ENCODE measurements at places on chromosomes 2 and 18.
A peak's percentile ranks its signal among the peaks of the same experiment; 100 is the strongest.

DNA sequence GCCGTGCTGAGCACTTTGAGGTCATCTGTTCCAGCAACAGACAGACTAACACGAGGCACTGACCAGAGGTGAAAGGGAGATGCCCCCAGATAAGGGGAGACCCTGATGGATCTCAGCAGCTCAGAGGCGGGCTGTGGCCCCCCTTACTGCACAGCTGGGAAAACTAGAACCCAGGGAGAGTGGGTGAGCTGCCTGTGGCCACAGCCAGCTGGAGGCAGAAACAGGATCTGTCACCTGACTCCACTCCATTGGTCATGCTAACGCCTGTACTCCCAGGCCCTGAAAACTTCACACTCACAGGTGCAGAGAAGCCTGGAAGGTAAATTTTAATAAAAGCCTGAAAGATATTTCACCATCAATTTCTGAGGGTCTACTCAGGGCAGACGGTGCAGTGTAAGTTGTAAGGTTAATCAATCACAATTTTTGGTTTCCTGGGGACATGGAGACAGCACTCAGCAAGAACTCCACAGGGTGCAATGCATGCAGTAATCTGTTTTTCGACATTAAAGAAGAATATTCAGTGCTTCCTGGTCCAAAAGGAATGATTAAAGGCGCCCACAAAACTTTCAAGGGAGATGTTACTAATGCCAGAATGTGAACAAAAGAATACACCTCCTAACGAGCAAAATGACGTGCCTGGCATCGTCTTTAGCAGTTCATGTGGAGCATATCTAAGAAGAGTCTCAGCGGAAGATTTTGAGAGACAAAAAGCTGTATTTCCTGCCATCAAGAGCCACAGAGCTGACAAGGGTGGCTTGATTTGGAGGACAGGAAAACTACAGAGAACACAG lies 173.4 kb downstream of the EIPR1 start:
- DNase-seq, result no peak

DNA sequence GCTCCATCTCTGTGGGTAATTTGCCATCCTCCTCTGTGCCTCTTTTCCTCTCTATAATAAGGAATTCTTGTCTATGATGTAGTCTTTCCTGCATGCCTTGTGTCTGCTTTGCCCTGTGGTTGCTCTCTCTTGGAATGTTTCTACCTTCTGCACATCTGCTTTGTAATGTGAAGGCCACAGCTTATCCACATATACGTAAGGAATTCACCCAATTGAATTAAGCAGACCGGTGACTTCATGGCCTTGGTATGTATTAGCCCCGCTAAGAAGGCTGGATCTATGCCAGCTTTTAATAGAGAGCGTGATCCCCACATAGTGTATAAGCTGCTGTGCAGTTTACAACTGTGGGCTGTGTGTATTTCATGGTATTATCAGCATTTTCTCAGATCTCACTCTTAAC lies 274.7 kb downstream of the RNF144A start:
- peak; percentile 93 for DNase-seq

GRCh38 chr2:106053116-106053515 lies 141.0 kb downstream of the UXS1 start:
- peak; percentile 41 for DNase-seq

DNA sequence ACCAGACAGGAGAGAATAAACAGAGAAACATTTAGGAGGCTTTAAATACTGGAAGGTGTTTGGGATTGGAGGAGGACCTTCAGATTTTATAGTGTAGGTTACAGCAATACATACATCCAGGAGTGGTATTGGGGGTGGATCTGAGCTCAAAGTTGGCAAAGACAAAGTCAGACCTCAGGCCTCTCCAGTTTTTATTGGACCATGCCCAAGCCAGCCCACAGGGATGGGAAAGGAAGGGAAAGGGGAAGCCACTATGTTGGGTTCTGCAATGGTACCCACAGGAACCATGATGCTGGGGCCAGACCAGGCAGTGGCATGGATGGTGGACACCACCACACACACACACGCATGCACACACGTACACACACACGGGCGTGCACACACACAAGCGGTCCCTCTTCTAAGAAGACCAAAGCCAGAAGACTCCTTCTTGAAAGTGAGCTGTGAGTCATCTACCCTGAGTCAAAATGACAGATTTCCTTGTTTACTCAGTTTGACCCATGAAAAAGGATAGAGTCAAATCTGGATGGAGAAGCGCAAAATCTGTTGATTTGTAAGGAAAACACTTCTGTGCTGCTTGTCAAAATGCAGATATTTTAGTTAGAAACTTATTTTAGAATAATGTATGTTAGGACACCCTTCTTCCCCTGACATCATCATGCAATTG lies 87.9 kb downstream of the TRABD2A start:
- no peak for DNase-seq

DNA sequence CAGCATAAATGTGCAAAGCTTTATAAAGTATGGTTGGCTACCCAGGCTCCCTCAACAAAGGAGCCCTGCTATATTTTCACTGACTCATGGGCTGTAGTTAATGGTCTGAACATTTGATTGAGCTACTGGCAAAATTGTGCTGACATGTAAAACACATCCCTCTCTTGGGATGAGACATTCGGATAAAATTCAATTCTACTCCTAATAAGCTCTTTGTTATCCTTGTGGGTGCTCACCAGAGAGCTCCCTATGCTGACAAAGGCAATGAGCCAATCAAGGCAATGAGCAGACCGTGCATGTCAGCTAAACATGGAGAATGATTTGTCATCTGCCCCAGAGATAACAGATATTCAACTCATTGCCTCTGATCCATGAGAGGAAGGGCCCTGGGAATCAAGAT lies 27.7 kb downstream of the SERPINB8 start:
- DNase-seq, result no peak

DNA sequence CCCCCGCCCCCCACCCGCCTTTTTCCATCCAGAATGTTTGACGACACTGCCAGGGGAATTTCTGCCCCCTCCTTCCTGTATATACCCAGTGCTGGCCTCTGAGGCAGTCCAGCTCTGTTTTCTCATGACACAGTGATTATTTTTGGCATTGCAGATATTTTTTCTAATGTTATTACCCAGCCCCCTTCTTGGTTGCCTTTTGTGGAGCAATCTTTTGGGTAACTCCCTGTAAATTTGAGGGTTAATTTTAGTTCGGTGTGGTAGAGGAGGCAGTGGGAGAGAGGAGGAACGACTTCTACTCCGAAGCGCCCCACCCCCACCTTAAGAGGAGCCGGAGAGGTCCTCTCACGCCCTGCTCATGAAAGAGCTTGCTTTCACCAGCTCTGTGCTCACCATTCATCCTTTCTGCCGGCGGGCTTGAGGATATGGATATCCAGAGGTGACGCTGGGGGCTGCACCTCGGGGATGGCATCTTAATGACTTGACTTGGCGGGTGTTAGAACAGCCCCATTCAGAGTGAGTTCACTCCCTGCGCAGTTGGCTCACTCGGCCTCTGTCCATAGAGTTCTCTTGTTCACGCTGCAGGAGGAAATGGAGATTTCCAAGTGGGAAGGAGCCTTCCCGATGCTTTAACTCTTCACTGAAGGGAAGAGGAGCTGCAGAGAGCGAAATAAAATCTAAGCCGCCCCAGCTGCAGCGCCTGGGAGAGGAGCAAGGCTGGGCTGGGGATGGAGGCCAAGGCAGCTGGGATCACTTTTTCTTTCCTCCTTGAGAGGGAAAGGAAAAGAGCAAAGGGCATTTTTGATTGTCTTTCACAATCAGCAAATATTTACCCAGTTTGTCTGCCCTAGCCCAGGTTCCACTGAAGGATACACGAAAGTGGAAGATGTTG lies 38.4 kb downstream of the EPAS1 start:
- DNase-seq, result peak; percentile 71

DNA sequence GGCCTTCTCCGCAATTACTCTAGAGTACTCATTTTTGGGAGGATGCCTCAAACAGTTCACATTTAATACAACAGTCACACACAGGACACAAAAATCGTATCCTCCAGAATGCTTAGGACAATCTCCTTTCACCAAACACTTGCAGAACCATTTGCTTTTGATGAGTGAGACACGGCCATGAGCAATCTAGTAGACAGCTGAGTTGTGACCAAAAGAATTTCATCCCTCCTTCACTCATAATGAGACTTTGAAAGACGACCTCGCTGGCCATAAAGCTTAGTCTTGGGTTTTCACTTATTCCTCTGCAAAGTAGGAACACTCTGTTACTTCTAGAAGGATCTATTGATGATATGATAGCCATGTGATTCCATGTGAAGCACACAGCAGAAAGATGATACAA lies 87.5 kb upstream of the SLC35G4 start:
- DNase-seq, result no peak

- DNase-seq, result no peak
Measured at GRCh38 chr2:238438856-238439849, 12.4 kb downstream of the ASB1 start.

GRCh38 chr2:12262681-12263436 lies 453.9 kb upstream of the TRIB2 start:
- no peak for DNase-seq

DNA sequence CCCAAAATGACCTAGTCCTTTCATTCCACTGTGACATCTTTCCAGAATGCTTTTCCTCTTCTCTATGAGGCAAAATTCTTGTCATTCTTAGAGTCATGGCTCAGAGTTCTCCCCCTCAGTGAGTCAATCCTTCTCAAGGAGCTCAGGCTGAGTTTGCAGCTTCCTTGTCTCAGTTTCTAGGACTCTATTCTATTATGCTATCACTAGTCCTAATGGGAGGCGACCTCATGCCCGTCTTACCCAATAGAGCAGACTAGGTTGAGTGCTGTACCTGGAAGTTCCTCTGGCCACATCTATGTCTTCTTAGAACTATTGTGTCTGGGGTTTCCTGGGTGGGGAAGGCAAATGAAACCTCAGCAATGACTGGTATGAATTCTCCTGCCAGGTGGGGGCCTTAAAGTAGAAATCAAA lies 51.5 kb downstream of the HAUS1 start:
- DNase-seq, result peak; percentile 76

- no peak for DNase-seq
Measured at GRCh38 chr2:56291711-56292110, 107.9 kb downstream of the CCDC85A start.

DNA sequence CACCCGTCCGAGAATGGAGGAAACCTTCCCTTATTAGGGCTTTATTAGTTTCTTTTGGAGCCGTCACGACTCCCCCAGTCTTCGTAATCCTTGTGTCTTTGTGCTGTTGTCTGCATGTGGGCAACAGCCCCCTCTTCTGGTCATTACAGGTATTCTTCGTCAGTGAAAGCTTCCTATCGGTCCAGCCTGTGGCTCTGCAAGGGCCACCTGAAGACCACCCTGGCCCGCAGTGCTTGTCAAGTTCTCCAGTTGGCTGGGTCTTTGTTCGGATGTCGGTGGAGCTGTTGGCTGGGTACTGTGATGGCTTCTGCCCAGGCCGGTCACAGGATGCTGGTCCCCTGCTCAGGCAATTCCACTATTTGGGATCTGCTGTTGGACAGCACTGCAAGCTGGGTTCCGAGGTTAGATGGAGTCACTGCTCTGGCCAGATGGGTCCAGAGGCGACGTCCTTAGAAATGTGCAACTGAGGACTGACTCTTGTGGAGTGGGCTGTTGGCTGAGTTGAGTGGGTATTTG lies 19.2 kb downstream of the E2F6 start:
- DNase-seq, result no peak

DNA sequence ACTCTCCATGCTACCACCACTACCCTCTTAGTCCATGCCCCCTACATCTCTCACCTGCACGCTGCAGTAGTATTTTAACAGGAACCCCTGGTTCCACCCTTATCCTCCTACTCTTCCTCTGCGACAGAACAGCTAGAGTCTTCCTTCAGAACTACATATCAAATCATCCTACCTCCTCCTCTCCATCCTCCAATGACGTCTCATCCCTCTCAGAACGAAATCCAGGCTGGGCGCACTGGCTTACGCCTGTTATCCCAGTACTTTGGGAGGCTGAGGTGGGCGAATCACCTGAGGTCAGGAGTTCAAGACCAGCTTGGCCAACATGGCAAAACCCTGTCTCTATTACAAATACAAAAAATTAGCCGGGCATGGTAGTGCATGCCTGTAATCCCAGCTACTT lies 10.3 kb upstream of the KIF3C start:
- no peak for DNase-seq

GRCh38 chr2:102044967-102045489 lies 53.3 kb downstream of the IL1R2 start:
- DNase-seq, result no peak

- no peak for DNase-seq
Measured at GRCh38 chr2:238216651-238217184, 13.2 kb upstream of the ILKAP start.

DNA sequence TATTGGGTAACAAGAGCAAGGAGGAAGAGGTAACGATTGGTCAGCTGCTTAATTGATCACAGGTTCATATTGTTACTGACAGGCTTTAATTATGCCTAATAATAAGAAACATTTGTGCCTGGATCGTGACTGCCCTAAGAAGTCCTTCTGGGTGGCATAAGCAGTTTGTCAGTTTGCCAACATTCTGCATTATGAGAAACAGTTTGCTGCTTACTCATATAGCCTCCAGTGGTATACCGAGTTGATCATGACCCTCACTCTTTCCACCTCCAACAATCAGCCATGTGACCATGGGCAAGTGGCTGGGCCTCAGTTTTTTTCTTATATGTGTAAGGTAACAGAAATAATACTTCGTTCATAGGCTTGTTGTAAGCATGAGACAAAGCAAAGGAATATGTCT lies 96.6 kb upstream of the CABLES1 start:
- no peak for DNase-seq

DNA sequence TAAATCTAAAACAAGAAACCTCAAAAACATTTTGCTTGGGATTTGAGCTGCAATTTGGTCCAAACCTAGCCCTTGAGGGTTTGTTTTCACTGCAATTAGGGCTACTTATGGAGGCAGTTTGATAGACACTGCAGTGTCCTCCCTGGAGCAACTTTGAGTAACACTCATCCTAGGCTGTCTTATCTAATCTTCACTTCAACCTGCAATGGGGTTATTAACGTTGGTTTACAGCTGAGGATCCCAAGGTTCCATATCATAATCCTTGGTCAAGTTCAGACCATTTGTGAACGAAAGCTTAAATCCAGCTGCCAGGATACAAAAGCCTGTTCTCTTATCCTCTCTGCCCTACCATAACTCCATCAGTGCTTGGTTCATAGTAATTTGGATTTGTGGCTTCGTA lies 2.5 kb downstream of the ANXA4 start:
- no peak for DNase-seq

DNA sequence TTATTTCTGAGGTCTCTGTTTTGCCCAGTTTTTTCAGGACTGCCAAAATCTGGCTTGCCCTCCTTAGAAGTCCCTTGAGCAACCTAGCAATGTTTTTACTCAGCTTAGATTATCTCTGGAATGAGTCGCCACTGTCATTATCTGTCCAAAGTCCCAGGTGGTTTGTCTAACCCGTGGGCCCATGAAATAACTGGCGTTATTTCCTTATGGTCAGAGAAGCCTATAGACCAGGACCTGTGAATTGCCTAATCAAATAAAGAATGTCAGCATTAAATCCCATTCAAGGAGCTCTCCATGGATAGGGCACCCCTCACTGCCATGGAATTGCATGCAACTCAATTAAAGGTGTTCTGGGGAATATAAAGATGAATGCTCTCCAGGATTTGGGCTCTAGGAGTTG lies 373.9 kb downstream of the SETBP1 start:
- no peak for DNase-seq

DNA sequence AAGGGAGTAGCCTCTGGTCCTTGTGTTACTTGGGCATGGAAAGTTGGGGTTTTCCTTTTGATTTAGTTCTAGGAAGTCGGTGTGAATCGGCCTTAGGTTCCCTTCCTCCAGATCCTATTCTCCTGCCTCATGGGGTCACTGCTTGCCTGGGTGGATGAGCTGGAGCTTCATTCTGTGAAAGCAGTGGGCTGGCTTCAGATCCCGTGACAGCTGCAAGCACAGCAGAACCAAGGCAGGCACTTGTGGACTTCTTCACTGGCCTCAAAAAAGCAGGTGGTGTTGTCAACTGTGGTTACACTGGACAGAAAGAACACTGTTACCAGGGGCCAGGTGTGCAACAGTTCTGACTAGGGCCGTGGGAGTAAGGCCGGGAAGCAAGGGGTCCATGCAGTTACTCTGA lies 243.4 kb downstream of the LDLRAD4 start:
- DNase-seq, result no peak
